ENCODE measurements at places on chromosomes 5 and 9. TPM values are rescaled to one million over a fixed set of nuclear protein-coding genes. Genes with fewer than 3 reads are reported as not detected.

- DNase-seq, result no peak
Observed at GRCh38 chr9:79569814-79570447, 1.8 kb upstream of the TLE4 start.

DNA sequence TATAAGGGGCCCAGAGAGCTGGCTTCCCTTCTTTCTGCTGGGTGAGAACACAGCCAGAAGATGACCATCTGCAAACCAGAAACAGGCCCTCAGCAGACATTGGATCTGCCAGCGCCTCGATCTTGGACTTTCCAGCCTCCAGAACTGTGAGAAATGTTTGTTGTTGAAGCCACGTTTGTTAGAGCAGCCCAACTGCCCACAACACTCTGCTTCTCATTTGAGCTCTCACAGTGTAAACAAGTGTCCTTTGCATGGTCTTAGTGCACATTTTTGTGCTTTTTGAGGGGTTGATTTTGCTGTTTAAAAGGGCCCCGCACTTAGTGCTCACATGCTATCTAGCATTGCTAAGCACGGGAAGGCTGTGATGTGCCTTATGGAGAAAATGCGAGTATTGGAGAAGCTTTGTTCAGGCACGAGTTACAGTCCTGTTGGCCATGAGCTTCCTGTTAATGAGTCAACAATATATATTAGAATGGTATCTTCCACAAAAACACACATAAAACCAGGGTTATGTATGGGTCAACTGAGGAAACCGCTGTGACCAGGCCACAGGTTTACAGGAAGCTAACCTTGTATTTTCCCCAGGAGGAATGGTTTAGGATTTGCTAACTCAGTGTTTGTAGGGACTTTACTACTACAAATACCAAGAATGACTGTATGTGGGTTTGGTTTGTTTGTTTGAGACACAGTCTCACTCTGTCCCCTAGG lies 11.9 kb downstream of the CMBL start:
- no peak for DNase-seq

GRCh38 chr5:56116599-56117141 lies 116.5 kb downstream of the ANKRD55 start:
- DNase-seq, result no peak

DNA sequence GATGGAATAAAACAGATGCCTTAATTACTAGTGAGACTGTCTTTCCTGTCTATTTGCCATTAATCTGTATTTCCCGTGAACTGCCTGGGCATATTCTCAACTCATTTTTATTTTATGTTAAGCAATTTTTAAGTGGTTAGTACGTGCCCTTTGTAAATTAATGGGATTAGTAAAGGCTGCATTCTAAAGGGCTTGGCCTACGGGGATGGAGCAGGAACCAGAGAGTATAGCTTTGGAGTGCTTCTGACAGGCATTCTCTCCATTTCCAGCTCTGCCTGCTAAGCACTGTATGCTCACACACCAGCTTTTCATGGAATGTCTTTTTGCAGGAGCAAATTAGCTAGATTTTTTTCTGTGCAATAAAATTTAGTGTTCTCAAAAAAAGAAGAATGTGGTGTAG lies 241.2 kb downstream of the MCTP1 start:
- DNase-seq, result no peak

GRCh38 chr9:136516191-136516654 lies 29.6 kb downstream of the NOTCH1 start:
- no peak for DNase-seq

DNA sequence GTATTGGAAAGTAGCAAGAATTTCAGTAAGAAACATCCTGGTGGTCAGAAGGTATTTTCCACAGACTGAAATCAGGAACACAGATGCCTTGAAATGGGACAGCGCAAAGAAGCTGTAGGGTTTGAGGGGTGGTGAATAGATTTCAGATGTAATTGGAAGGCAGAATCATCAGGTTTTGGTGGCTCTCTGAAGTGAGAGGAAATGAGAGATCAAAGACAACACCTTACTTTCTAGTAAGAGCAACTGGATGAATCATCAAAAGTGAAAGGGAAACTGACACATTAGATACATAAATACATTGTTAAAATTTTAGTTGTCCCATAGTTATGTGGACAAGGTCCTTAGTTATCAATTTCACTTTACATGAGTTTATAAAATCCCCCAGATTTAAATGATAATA lies 188.2 kb upstream of the SLC27A6 start:
- DNase-seq, result no peak

GRCh38 chr9:93355827-93356226 lies 95.7 kb upstream of the FAM120A start:
- DNase-seq, result no peak

- no peak for DNase-seq
Observed at GRCh38 chr9:136187683-136188586, 17.0 kb downstream of the LHX3 start.

DNA sequence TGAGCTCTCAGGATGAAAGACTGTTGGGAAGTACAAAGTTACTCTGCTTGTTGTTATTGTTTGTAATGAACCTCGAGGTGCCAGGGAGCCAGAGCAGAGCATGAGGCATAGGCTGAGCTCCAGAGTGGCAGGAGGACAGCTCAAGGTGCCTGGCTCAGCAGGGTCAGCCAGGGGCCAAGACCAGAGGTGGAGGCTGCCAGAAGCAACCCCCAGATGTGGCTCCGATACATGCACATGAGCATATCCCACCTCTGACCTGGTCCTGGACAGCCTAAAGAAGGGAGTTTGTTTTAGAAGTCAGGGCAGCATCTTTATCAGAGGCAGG lies 105.6 kb downstream of the PSD2 start:
- DNase-seq, result no peak

DNA sequence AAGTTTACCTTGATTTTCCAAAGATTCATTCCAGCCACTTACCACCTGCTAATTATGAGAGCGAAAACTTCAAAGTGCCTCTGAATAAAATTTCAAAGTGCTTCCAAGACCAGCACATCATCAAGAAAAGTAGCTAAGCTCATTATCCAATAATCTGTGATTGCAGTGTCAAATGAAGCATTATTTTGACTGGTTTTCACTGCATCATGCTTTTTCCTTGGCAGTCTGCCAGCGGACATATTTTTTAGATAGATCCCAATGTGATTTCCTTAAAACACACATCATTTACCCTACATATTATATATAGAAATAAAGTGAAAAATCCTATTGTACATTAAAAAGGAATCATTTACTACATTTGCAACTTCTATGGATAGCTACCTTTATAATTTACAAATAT lies 508.6 kb upstream of the FAM174A start:
- no peak for DNase-seq

DNA sequence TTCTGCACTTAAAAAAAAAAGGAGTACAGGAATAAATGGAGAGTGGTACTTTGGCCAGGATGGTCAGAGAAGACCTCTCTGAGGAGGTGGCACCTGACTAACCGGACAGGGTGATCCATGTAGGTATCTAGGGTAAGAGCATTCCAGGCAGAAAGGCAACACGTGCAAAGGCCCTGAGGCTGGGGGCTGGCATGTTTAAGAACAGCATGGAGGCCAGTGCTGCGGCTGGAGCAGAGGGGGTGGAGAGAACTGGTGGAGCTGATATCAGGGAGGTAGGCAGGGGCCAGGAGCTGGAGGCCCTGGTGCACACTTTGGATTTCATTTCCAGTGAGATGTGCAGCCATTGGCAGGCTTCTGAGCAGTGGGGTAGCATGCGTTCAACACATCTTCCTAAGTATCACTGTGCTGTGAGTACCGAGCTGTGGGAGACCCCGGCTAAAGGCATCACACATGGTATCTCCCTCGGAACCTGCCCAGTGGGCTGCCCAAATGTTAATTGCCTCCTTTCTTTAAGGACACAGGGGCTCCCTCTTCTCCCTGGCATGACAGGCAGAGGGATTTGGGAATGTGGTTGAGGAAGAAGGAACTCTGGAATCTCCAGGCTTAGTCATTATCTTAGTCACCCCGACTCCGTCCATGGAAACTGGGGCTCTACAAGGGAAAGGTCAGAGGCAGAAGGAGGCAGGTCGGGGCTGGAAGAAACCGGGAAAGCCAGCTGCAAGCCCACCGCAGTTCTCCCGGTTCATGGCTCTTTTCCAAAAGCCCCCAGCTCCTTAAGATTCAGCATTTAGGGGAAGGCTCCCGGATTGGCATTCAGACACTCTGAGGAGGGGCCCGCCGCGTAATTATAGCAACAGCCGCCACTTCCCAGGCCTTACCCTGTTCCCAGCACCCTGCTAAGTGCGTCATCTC lies 18.6 kb downstream of the SLC6A7 start:
- no peak for DNase-seq

DNA sequence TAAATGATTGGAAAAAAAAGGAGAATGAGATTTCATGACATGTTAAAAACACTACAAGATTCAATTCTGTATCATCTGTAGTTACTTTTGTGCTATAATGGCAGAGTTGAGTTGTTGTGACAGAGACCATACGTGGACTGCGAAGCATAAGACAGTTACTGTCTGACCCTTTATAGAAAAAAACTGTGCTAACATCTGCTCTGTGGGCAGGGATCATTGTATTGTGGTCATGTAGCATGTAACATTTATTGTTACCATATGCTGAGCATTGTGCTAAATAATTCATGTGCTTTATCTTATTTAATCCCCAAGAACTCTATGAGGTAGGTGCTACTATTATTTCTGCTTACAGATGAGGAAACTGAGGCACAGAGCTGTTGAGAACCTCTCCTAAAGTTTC lies 147.3 kb upstream of the HMHB1 start:
- DNase-seq, result no peak

- DNase-seq, result no peak
Observed at GRCh38 chr5:30099634-30100033, 1093.9 kb upstream of the CDH6 start.

DNA sequence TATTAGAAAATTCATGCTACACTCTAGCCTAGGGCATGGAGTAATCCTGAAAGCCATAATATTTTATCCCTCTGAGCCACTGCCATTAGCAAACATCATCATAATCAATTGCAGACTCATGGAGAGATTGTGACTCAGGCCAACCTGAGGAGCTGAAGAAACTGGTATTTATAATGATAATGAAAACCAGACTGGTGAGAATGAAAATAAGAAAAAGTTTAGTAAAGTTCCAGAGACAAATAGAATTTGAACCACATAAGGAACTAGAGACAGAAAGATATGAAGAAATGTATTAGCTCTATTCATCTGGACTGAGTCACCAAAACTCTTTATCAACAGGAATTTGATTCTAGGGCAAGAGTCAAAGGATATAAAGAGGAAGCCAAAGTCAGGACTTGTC lies 158.7 kb downstream of the DRD1 start:
- no peak for DNase-seq

DNA sequence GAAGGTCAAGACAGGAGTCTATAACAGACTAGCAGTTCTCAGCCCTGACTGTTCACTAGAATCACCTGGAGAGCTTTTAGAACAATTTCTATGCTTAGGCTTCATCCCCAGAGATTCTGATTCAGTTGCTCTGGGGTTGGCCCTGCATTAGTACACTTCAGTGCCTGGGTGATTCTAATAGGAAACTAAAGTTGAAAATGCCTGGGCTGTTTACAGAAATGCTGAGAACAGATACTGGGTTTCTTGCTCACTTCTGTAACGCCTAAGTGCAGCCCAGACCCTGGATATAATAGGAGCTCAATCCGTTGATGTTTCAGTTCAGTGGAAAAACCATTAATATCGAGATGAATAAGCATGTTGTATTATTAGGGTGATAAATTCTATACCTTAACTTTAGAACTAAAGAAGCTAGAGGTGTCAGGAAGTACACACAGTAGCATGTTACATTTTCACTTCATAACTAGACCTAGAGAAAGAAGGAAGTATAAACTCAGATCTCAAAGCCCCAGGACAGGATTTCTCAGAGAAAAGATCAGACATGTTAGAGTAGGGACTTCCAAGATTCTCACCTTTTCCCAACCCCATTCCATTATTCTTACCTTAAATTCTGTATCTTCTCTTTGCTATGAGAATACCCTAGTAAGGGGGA lies 20.4 kb downstream of the HAVCR2 start:
- no peak for DNase-seq

GRCh38 chr5:174381241-174381640 lies 335.7 kb downstream of the NSG2 start:
- DNase-seq, result no peak

DNA sequence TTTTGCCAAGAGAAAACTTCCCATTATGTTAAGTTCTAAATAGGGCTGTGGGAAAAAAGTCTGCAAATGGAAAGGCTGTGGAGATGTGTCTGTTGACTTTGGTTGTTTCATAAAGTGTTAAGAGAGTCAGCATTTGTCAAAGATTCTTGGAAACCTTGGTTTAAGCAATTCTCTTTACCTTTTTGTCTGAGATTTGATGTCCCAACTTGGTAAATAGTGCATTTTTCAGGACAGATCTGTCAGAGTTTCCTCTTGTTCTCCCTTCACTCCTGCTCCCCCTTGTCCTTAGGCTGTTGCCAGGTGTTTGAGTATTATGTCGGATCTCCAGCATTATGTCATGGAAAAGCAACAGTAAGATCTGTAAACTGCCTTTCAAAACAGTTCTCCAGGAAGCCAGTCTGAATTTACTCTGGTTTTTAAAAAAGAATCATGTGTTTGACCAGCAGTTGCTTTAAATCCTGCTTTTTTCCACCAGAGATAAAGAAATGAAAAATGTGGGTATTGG lies 79.1 kb upstream of the ADAMTSL1 start:
- DNase-seq, result no peak

DNA sequence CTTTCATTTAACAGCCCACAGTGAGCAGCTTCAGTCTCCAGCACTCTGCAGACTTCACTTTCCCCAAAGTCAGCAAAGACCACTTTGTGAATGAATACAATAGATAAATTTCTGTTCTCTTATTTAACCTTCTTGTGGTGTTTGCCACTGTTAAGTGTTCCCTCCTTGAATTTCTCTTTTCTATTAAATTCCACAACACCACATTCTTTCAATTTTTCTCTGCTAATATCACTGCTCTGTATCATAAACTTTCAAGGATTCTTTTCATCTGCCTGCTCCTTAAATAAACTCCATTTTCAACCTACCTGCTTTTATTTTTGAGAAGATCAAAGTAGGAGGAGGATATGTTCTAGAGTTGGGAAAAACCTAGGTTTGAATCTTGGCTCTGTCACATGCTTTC lies 739.5 kb upstream of the GRAMD2B start:
- no peak for DNase-seq

- DNase-seq, result no peak
Observed at GRCh38 chr9:114988962-114989599, 58.7 kb upstream of the TNFSF8 start.

GRCh38 chr5:154397652-154398406 lies 48.0 kb upstream of the SAP30L start:
- no peak for DNase-seq

The TTC23L gene
- total RNA-seq, result 2.8 TPM

The QRFP gene
- total RNA-seq, result not detected

The RELL2 gene
- 6.7 TPM for total RNA-seq

The ENTREP1 gene
- total RNA-seq, result 3.7 TPM

The HEMGN gene
- total RNA-seq, result not detected

The FOCAD gene
- total RNA-seq, result 65.6 TPM

The PCDHGA6 gene
- 0.80 TPM for total RNA-seq

The UBAP2 gene
- 56.7 TPM for total RNA-seq

The ADAMTSL1 gene
- total RNA-seq, result 2.1 TPM

The UQCRQ gene
- total RNA-seq, result 275 TPM
